ENCODE measurements at places on chromosomes 6 and 20.

GRCh38 chr6:94894300-94894699, 683.0 kb upstream of the MANEA start:
- DNase-seq, result no peak

- no peak for DNase-seq
These were observed 238.3 kb downstream of the EPM2A start for GRCh38 chr6:145497006-145497405.

DNA sequence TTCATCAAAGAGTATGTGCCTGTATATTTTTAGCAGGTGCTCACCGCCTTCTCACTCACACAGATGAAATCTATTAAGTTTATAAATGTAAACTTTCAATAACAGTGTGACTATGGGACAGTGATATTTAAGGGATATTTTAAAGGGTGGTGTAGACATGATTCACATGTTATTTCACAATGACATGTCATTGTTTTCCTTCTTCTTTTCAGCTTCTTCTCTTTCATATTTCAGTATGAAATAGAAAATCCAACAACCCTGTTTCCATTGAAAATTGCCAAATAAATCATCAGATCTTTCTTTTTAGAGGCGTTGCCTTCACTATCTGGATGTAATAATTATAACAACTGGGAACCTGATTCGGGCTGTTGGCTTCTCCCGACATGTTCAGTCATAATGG, 54.8 kb downstream of the PFDN4 start:
- no peak for DNase-seq

DNA sequence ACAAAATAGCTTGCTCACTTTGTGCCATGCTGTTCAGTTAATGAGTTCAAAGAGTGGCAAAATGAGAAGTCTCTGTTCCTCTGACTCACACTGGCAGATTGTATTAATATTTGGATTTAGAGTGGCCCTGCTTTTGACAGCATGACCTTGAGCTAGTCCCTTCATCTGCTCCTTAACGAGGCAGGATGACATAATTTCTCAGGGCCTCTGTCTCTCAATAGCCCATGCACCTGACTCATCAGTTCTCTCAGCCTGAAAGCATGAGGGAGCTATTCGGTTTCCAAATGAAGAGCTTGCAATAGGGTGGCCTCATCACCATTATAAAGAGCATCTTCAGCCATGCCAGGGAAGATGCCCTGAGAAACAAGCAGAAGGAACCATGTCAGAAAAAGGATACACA, 38.2 kb downstream of the CAP2 start:
- no peak for DNase-seq

- DNase-seq, result no peak
These were observed 1158.7 kb upstream of the EYS start for GRCh38 chr6:66865771-66866170.

DNA sequence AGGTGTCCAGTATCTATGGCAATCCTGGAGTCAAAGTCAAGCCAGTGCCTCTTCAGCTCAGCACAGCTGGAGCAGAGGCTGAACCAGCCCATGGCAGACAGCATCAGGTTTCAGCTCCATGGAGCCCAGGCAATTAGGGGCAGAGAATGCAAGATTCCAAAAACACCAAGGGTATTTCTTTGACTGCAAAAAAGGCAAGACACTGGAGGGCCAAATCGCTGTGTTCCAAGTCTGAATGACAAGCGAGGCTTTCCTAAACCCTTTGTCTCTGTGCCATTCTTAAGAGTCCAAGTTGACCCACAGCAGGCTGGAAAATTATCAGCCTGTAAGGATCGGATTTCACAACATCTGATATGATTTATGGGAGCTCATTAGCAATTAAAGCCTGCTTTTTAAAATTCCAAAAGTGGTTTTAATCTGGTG, 49.7 kb upstream of the TGM3 start:
- peak; percentile 78 for DNase-seq

DNA sequence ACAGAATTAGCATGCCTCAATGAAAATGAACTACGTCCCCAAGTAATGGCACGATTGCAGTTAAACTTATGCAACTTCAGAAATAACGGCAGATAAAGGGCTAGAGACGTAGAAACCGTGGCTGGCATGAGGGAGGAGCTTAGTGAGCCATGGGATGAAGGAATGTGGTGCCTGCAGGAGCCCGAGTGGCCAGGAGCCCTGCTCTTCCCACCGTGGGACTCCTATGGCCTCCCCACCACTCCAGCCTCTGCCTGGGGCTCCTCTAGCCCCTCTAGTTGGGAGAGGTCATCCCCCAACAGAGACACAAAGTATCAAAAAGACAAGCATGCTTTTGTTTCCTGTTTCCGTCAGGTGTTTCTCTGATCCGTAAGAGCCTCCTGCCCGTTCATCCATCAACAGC, 75.1 kb upstream of the BHLHE23 start:
- DNase-seq, result no peak

- no peak for DNase-seq
These were observed 20.9 kb upstream of the SPO11 start for GRCh38 chr20:57308451-57309271.

DNA sequence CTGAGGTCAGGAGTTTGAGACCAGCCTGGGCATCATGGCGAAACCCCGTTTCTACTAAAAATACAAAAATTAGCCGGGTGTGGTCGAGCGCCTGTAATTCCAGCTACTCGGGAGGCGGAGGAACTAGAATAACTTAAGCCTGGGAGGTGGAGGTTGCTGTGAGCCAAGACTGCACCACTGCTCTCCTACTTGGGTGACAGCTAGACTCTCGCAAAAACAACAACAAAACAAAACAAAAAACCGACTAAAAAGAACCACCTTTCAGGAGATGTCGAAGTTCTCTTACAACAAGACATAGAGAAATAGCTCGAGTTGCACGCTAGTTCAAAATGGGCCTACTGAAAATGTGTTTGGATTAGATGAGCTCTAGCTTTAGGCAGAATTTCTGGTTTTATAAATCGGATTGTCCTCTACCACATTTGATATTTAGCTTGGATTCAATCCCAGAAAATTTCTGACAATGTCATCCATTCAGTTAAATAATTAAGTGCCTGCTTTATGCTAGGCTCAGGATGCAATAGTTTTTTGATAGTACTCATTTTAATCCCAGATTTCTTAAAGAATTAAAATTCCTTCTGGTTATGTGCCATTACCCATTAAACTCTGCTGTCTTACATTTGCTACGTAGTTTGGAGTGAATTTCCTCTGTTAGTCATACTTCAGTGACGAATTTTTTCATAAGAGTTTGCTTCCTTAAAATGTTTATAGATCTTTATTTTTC, 137.5 kb upstream of the SHLD1 start:
- DNase-seq, result no peak

GRCh38 chr20:878511-879307, 37.4 kb downstream of the ANGPT4 start:
- no peak for DNase-seq

DNA sequence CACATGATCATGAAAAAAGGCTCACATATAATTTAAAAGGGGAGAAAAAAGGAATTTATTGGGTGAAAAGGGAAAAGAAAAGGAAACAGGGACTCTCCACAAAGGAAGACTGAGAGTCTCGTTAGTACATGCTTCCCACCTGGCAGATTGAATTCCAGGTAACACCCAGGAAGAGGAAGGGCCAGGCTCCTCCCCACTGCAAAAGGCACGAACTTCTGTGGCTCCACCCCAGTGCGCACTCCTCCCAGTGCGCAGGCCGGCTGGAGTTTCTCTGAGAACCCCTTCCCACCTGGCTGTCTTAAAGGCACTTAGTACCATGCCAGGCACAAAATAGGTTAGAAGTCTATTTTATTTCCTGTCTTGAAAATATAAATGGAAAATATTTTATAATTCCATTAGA, 129.8 kb downstream of the COL12A1 start:
- no peak for DNase-seq

DNA sequence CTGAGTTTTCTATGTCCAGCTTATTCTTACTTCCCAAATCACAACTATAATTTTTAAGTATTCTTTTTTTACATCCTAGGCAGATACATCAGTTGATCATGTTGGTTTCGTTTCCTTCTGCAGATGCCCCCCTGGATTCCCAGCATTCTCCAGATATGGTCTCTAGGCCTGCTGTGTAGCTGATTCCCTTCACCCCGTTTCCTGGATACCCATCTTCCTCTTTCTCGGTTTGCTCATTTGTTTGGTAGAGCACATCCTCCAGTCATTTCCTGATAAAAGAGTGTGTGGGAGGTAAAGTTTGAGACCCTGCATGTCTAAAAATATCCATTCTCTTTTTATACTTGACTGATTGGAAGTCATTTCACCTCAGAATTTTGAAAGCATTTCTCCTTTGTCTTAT, 66.4 kb downstream of the ANKS1A start:
- no peak for DNase-seq

- no peak for DNase-seq
These were observed 19.5 kb downstream of the SF3B5 start for GRCh38 chr6:144075875-144076274.

DNA sequence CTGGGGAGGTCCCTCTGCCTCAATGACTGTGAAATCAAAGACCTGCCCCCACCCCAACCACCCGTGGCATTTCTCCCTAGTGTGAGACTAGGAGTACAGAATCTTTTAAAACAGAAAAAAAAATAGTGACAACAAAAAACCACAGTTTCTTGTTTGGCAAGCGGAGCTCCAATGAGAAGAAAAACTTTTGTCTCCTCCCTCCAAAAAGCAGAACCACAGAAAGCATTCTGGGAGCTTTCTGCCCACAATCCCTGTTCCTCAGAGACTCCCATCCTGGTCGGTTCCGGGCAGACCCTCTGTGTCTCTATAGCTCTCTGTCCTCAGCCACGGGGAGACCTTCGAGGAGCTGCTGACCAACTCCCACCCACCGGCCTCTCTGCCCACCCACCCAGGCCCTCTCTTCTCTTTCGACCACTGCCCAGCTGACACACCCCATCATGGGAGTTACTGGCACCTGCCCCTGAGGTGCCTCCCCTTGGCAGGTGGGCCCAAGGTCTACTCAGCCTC, 4.9 kb downstream of the PREX1 start:
- no peak for DNase-seq

GRCh38 chr6:125701354-125701668, 48.1 kb upstream of the HEY2 start:
- DNase-seq, result no peak

- DNase-seq, result no peak
These were observed at the start of gene CCM2L for GRCh38 chr20:32010101-32010500. Gene CCM2L, plus strand, starts transcription at chr20:32010438. Its CDS starts 17 bp downstream, at chr20:32010455.

DNA sequence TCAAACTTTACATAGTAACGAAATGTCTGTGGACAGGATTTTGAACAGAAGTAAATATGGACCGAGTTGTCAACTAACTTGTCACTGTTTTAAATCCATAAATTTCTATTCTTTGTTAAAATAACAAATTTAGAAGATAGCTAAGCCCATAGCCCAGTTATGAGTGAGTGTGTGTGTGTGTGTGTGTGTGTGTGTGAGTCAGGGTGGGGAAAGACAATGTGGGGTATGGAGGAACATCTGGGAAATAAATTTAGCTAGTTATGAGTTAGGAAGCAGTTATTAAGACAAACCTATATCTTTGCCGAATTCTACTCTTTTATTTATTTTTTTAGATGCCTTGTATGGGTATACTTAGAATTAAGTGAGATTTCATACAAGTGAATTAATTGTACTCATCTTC, 9.0 kb downstream of the TPBG start:
- DNase-seq, result no peak

DNA sequence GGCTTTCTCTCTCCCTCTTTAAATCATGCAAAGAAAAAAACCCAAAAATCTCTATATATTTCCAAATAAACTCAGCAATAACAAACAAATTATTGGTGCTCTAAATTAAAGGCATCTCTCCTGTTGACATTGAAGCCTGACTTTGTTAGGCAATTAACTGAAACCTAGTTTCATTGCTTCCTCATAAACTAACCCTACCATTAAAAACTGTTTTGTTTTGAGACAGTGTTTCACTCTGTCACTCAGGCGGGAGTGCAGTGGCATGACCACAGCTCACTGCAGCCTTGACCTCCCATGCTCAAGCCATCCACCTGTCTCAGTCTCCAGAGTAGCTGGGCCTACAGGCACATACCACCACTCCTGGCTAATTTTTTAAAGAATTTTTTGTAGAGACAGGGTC, 34.9 kb downstream of the PIGU start:
- no peak for DNase-seq

DNA sequence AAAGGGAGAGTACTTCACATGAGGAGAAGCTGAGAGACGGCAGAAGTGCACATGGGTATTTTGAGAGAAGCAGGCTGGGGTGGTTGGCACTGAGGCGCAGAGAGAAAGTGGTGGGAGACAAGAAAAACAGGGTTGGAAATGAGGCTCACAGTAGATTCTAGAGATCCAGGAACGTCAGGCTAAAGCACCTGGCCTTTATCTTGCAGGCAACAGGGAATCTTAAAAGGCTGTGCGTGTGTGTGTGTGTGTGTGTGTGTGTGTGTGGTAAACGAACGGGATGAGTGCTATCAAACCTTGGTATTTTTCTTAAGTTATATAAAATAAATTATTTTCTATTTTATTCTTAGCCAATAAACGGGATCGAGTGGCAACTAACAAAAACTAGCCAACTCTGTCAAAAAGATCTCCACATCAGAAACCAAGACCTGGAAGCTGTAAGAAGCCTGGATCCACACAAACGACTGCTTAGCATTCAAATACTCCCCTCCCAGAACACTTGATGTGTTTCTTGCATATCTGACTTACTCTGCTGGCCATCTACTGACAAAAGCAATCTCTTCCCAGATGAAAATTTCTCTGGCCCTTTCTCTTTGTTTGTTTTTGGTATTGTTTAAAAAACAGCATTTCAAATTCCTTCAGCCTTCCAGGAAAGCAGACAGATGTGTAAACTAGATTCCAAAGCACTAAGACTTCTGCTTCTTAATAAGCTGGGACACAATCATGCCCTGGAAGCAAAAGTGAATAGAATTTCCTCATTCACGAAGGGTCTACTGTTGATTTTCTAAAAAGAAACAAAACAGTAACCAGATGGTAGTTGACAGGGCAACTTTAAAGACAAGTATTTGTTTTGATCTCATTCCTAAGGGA, 44.8 kb upstream of the FABP7 start:
- no peak for DNase-seq

DNA sequence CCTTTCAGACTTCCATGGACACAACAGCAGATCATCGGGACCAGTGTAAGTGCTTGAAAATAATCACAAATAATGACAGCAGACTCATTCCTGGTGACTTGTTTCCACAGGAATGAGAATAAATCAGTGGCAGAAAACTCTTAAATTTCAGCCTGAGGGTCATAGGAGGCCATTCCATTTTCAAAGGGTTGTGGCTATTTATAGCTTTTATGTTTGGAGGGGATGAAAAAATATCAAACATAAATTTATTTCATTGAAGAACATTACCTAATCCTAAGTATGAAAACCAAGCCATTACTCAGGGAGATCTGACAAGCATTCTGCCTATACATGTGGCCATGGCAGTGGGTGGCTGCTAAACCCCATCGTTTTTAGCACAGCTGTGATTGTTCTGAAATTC, 173.6 kb upstream of the CNR1 start:
- DNase-seq, result no peak

Measured in NCI-H1105 treated with DMSO at 0.1 percent for 48 hours (cell line).